Ascending aorta (tissue), 2 donors: ENCODE measurements at places on chromosomes 12 and 14. TPM values are rescaled to one million over a fixed set of nuclear protein-coding genes. Genes with fewer than 3 reads are reported as not detected.

The ARF3 gene
- 68.4 TPM for total RNA-seq

The SMCO2 gene
- not detected for total RNA-seq

The TMEM229B gene
- 5.5 TPM for total RNA-seq

The B4GALNT3 gene
- 10.4 TPM for total RNA-seq

The SPRING1 gene
- 16.0 TPM for total RNA-seq

The LRP6 gene
- 70.0 TPM for total RNA-seq

The HHIPL1 gene
- 11.9 TPM for total RNA-seq

The TMPRSS12 gene
- not detected for total RNA-seq

DNA sequence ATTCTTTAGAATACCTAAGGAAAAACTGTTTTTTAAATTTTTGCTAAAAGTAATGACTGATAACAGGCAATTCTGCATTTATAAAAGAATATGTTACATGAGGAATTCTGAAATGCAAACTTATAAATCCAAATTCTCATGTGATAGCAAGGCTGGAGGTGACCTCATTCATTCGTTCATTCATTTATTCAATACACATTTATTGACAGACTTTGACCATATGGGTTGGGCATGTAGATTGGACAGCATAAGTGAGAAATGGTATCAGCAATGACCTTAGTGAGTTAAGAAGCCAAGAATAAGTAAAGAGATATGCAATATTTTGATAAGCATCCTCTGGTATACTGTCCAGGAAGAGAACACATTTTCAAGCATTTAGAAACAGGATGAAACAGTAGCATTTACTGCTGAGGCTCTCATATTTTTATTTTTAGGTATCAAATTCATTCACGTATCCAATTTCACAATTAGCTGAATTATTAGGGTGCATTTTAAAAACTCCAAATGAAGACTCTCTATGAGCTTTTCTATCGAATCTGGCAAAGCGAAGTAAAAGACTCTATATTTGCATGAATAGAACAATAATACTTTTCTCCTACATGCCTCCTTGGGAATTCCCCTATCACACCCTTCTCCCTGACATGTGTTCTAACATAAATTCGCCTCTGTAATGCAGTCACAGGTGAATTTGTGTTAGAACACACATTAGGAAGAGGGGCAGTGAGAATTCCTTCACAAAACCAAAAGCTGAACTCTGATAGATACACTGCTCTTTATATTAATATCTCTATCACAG is 49.9 kb downstream of the PEBP1 start:
- DNase-seq: no peak

GRCh38 chr12:128007250-128007649 is 259.7 kb upstream of the TMEM132C start:
- no peak for DNase-seq

GRCh38 chr14:68977718-68978171 is 1.4 kb downstream of the ACTN1 start:
- peak; percentile 62 for DNase-seq

GRCh38 chr12:96720363-96720705 is 186.7 kb upstream of the NEDD1 start:
- DNase-seq: no peak

DNA sequence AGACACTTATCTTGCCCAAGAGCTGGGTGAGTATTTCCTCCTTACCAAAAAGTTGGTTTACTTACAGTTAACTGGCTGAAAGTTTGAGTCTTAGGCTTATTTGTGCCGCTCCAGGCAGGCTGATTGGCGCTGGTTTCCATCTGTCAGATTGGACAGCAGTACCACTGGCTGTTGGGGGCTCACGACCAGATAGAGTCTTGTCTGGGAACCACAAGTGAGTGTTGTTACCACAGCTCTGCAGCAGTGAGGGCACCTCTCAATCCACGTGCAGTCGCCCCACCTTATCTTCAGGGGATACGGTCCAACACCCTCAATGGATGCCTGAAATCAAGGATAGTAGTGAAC is 58.9 kb downstream of the DDX51 start:
- no peak for DNase-seq

DNA sequence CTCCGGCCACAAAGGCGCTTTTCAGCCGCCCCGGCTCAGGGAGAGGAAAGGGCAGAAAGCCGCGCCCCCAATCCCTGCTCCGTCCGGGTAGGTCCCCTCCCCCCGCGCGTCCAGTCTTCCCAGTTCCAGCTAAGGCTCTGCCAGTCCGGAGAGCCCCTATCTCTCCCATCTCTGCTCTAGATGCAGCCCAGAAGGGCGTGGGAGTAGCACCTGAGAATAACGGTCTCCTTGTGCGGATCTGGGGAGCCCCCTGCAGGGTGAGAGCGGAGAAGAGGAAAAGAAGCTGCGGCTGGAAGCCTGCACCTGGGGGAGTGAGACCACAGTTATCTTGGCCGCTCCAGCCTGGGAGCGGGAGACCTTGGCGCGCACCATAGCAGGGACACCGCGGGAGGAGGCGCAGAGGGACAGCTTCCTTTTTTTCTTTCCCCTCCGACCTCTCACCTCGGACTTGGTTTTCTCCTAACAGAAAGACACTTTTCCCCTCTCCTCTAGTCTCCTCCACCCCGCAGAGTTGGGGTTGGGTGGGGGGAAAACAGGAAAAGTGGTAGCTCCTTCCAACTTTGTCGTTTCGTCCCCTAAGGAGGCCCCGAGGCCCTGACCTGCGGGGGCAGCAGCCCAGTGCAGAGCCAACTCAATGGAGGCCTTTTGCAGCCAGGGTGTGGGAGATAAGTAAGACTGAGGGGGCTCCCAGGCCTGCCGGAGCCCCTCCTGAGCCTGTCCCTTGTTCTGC is 2.4 kb downstream of the DHH start:
- no peak for DNase-seq

DNA sequence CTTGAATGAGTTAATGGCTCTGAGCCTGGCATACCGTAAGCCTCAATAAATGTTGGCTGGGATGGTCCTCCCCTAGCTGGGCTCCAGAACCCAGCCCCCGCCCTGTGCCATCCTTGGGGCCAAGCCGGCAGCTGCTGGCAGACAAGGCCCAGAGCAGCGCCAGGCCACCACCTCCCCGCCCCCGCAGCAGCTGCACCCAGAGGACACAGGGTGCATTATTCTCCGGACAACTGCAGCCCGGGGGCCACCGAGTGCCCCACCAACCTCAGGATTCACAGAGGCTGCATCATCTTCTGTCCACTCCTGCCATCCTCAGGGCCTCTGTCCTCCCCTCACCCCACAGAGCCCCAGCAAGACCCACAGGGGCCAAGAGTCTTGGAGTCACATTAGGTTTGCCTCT is 92.7 kb downstream of the NCOR2 start:
- DNase-seq: no peak

GRCh38 chr12:111503116-111503515 is 96.0 kb downstream of the ATXN2 start:
- DNase-seq: no peak

- no peak for DNase-seq
These were observed 166.0 kb upstream of the VASH1 start for GRCh38 chr14:76595266-76595665.

GRCh38 chr12:11861155-11861863 is 209.4 kb upstream of the BCL2L14 start:
- no peak for DNase-seq

GRCh38 chr12:116039081-116039480 is 238.4 kb downstream of the MED13L start:
- no peak for DNase-seq

- no peak for DNase-seq
These were observed 132.7 kb upstream of the DYRK2 start for GRCh38 chr12:67515679-67516340.

GRCh38 chr12:127685931-127686330 is 581.0 kb upstream of the TMEM132C start:
- DNase-seq: no peak

DNA sequence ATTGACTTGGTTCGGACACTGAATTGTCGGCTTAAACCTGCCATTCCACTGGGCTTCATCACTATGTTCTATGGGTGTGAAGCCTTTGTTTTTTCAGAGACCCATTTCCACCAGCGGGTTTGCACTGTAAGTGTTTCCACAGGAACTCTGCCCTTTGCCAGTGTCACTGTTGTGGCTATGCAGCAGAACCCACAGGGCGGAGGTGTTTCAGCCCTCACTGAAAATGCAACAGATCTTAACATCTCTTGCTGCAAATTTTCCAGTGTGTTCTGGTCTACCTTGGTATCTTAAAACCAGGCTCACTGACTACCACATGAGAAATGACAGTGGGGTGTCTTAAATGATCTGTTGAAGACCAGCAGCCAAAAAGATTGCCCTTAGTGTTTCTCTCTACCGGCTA is 21.1 kb downstream of the PRKCH start:
- no peak for DNase-seq

DNA sequence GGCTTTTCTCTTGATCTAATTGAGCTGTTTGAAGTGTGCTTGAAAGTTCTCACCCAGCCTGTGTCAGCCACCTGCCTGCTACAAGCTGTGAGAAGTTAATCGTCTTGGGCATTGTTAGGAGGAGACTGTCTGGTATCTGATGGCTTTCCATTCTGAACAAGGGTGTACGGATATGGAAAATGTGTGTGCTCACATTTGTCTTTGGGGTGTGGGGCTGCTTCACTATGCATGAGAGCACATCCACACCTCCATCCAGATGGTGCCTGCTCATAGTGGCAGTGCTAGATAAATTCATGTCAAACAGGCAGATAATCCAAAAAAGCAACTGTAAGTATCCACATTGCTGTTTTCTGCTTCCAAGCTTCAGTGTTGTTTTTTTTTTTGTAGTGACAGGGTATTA is 462.2 kb downstream of the DIO2 start:
- no peak for DNase-seq

GRCh38 chr14:58091883-58092630 is 60.0 kb downstream of the ARMH4 start:
- DNase-seq: no peak
